Transverse colon (tissue), 4 donors: ENCODE measurements at places on chromosomes 11 and 22. TPM values are rescaled to one million over a fixed set of nuclear protein-coding genes. Genes with fewer than 3 reads are reported as not detected.
A peak's percentile ranks its signal among the peaks of the same experiment; 100 is the strongest.

GRCh38 chr11:135019899-135020298, 607.9 kb upstream of the B3GAT1 start:
- DNase-seq = no peak

GRCh38 chr11:86162239-86162638, 82.3 kb upstream of the EED start:
- DNase-seq = peak; percentile 27

GRCh38 chr11:109034339-109034696, 369.4 kb downstream of the DDX10 start:
- no peak for DNase-seq

DNA sequence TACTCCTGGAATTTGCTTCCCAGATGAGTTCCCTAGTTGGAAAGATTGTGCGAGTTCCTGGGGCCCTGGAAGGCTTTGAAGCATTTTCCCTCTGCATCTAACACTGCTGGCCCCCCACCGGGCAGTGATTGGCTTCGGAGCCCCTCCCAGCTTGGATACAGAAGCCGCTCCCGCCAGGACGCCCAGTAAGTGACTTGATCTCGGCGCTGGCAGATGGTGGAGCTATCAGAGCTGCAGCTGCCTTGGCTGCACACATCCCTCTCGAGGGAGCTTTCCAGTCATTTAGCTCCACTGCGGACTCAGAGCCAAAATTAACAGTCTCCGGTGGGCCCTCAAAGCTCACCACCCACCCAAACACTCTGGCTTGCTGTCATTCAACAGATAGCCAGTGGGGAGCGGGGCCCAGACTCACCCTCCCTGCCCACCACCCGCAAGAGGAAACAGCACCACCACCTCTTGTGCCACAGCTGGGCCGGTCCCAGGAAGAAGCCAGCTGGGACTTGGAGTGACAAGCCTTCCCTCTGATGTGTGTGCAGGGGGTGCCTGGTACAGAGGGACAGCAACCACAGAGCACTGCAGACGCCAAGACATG, 162.3 kb downstream of the TRIM29 start:
- DNase-seq = no peak

GRCh38 chr11:120259988-120260565, 20.1 kb downstream of the POU2F3 start:
- no peak for DNase-seq

GRCh38 chr11:44416776-44417175, 106.8 kb upstream of the ALX4 start:
- DNase-seq = no peak

GRCh38 chr22:31926969-31927368, 17.4 kb upstream of the YWHAH start:
- no peak for DNase-seq

GRCh38 chr22:37174964-37175363, 13.1 kb downstream of the C1QTNF6 start:
- DNase-seq = no peak

- DNase-seq = no peak
These were observed 57.9 kb downstream of the GRAMD4 start for GRCh38 chr22:46678003-46678657.

DNA sequence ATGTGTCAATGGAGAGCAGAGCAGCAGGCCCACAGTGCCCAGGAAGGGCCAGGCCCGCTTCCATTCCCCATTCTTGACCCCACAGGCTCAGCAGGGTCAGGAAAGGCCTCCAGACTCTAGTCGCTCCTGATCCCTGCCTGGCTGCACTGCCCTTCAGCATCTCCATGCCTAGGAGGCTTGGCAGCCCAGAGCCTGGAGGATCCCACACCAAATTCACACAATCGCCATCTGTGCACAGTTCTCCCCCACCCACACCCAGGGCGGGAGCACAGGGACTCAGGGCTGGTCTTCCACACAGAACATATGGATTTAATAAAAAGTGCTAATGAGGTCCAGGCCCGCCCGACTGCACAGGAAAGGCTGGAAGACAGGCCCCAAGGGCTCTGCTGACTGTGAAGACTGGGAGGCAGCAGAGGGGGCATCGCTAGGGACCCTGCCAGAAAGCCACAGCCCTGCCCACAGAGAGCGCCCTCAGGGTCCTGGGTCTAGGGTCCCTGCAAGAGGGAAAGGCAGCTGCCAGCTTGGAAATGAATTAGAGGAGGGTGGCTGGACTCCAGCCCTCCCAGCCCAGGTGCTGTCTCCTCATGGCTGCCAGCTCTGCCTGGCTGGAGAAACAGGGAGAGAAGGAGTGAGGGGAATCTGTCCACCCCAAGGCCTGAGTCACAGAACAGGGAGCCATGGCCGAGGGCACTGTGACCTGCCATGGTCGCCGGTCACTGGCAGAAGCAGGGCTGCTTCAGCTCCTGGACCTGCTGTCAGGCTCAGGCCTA, 39.7 kb downstream of the DKK3 start:
- DNase-seq = no peak

DNA sequence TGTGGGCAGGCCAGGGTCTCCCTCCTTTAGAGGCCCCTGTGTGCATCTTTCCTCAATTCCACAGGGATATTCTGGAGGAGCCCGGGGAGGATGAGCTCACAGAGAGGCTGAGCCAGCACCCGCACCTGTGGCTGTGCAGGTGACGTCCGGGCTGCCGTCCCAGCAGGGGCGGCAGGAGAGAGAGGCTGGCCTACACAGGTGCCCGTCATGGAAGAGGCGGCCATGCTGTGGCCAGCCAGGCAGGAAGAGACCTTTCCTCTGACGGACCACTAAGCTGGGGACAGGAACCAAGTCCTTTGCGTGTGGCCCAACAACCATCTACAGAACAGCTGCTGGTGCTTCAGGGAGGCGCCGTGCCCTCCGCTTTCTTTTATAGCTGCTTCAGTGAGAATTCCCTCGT, 39.1 kb downstream of the TPCN2 start:
- DNase-seq = no peak

GRCh38 chr11:35531246-35531645, 5.8 kb upstream of the PAMR1 start:
- DNase-seq = no peak

- no peak for DNase-seq
These were observed 58.4 kb downstream of the CELSR1 start for GRCh38 chr22:46479046-46479445.

GRCh38 chr11:105443623-105444022, 166.2 kb upstream of the GRIA4 start:
- no peak for DNase-seq

DNA sequence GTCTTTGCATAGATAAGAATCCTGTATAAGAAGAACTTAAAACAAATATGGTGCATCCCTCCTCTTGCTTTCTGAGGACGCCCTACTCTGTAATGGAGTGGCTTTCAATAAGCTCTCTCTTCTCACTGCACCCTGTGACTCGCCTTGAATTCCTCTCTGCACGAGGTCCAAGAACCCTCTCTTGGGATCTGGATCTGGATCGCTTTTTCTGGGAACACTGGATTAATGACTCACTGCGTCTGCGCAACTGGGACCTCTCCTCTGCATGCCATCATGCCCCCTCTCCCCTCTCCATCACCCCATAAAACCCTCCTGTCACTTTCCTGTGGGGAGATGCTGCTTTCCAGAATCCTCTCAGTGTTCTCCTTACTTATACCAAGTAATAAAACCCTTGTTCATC, 15.1 kb upstream of the CABP2 start:
- no peak for DNase-seq

DNA sequence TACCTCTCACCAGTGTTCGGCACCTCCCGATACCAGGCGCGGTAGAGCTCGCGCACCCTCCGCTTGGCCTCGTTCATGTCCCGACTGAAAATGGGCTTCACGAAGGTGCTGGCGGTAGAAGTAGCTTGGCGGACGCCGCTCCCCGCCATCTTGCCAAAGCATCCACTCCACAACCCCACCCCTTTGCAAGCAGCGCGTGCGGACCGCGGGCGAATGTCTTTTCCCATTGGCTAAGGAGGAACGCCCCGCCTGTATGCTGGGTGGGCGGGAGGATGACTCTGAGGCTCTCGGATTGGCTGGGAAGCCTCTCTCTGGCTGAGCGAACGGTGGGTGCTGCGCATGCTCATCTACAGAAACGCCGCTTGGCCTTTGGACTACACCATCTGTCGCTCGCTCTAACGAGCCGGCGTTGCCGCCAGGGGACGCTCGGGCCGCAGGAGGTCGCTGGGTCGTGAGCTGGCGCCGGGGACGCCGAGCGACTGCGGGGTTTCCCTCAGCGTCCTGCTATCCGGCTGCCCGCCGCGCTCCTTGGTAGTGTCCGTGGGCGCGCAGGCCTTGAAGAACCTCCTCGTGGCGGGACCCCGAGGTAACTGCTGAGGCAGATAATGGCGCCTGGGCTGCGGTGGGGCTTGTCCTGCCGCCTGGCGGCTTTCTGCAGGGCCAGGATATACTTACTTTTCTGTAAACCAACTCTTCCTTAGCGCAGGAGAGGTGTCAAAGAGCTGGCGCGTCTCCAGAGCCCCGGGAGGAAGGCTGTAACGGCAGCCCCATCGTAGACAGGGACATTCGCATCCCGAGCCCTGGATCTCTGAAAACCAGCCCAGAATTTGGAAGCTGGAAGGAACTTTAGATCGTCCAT, at the start of gene NDUFA6:
NDUFA6 (minus strand) TSS at position 177 of the 859 bp plus-strand sequence; CDS start at position 149, 28 bp downstream.
- DNase-seq = peak; percentile 99

DNA sequence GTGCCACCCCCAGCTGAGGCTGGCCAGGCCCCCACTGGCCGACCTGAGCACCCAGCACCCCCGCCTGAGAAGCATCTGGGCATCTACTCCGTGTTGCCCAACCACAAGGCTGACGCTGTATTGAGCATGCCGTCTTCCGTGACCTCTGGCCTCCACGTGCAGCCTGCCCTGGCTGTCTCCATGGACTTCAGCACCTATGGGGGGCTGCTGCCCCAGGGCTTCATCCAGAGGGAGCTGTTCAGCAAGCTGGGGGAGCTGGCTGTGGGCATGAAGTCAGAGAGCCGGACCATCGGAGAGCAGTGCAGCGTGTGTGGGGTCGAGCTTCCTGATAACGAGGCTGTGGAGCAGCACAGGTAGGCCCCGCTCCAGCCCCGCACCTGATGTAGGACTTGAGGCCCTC, 4.7 kb downstream of the ZBTB16 start:
- no peak for DNase-seq

The OAF gene
- total RNA-seq = 553 TPM

The MN1 gene
- 2.6 TPM for total RNA-seq

The CABP4 gene
- total RNA-seq = 2.2 TPM

The ACR gene
- total RNA-seq = not detected

The HEPHL1 gene
- total RNA-seq = not detected

The FOLR1 gene
- total RNA-seq = not detected

The CCDC188 gene
- not detected for total RNA-seq

The KRTAP5-11 gene
- total RNA-seq = not detected
